ENCODE measurements at places on chromosomes 6 and 20. TPM values are rescaled to one million over a fixed set of nuclear protein-coding genes. Genes with fewer than 3 reads are reported as not detected.

GRCh38 chr6:64141680-64142079, 506.1 kb downstream of the PHF3 start:
- no peak for DNase-seq

GRCh38 chr6:9627916-9628315, 787.0 kb downstream of the TFAP2A start:
- no peak for DNase-seq

DNA sequence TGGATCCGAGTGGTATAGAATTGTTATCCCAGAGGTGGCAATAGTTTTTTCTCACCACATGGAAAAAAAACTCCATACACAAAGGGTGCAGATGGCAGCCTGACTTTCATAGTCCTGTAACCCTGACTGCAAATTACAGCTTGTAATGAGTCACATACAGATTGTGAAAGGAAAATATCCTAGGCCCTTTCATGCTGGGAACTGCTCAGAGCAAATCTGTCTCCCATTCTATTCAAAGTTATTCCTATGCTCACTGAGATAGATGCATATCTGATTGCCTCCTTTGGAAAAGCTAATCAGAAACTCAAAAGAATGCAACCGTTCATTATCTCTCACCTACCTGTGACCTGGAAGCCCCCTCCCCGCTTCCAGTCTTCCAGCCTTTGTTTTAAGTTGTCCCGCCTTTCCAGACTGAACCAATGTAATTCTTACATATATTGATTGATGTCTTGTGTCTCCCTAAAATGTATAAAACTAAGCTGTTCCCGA, 108.7 kb upstream of the MAP3K4 start:
- no peak for DNase-seq

DNA sequence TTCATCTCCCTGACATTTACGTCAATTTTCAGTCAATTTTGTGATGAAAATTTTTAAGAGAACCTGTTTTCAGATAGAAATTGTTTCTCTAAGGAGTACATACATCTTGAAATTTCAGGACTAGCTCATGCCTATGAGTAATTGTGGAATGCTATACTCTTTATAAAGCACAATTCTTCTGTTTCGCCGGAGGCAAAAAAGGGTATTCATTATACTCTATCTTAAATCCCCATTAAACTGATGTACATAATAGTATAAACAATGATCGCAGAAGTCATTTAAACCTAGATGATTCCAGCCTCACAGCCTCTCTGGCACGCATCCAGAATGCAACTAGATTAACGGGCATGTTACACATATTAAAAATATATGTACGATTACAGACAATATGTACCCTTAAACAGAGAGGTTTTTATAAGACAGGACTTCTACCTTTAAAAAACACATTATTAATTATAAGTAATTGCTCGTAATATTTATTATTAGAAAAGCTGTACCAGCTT, 62.6 kb downstream of the NRSN1 start:
- DNase-seq: no peak

DNA sequence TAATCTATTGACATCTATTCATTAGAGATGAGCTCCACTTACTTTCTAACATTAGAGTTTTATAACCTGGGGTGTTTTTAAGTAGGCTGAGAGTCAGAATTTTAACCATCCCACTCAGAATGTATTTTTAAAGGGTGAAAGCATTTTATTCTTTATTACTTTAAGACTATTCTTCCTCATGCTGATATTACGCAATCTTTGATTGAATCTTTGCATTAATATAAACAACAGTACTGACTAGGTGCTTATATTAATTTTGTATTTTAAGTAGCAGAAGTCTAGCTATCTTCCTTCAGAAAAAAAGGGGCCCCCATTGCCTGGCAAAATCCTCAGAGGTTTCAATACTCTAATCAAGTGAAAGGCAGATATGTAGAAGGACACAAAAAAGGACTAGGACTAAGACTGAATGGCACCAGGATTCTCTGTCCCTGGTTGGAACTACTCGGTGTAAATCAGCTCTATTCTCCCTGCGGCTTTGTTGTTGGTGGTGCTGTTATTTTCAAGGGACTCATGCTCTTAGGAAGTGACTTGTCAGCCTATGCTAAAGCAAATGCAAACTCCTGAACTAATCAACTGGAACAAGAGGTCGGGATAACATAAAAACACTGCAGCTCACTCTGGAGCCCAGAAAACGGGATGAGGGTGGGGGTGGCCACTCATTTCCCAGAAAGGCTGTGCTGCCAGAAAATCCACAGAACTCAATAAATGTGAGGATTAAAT, 1324.4 kb downstream of the GRIK2 start:
- DNase-seq: no peak

DNA sequence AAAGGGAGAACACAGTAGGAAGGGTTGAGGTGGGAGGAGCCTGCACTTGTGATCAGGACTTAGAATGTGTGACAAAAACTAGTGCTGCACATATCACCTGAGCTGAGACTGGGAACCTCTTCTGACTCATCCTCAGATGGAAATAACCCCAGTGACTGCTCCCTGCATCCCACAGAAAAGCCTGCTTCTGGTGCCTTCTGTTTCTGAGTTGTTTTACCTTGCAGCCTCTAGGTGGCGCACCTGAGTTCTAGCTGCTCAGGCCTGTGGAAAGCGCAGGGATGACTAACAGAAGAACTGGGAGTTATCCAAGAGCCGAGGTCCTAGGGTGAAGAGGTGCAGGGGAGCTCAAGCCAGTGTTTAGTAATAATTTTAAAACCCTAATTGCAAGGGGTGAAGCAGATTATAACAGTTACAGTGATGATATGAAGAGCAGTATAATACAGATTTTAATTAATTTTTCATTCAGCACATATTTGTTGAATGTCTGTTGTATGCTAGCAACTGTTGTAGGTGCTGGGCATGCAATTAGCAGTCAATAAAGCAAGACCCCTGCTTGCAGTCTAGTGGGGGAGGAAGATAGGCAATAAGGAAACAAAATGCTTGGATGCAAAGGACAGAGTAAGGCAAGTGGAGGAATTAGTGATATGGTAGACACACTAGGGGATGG, 302.5 kb downstream of the DHX35 start:
- peak; percentile 29 for DNase-seq

DNA sequence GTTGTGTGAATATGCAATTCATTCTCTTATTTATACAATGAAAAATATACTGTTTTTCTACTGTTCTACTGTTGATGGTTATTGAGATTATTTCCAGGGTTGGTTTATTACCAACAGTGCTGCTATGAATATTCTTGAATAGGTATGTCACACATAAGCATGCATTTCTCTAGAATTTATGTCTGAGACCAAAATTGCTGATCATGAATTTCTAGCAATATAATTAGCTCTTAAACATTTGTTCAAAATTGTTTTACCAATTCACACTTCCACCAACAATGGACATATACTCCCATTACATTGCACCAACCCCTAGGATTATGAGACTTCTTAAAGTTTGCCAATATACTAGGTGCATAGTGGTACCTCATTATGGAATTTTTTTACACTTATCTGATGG, 164.1 kb upstream of the KCNQ5 start:
- DNase-seq: no peak

DNA sequence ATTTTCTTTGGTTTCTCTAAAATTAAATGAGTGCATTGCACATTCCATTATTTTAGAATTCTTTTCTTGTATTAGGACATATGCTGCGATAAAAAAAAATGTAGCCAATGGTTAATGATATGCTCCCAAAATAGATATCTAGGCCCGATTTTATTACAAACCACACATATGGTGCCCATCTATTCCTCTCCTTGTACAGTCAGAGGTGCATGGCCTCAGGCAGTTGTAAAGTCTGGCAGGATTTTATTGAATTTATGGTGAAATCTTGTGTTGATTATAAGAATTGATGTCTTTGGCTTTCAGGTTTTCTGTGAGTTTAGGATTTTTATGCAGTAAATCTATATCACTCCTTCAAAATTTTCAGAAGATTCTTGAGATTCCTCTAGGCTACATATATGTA, 192.2 kb downstream of the RFPL4B start:
- DNase-seq: no peak

GRCh38 chr6:73980096-73980495, 284.1 kb downstream of the CD109 start:
- no peak for DNase-seq

GRCh38 chr6:12335131-12335527, 45.0 kb downstream of the EDN1 start:
- no peak for DNase-seq

The SPATA2 gene
- polyA plus RNA-seq: 4.7 TPM

The SLC22A1 gene
- 0.10 TPM for polyA plus RNA-seq

The MCHR2 gene
- polyA plus RNA-seq: not detected
